ENCODE measurements at places on chromosomes 1 and 21.

- DNase-seq, result peak; percentile 51
These were observed 80.0 kb downstream of the NDUFS5 start for GRCh38 chr1:39105841-39106765.

DNA sequence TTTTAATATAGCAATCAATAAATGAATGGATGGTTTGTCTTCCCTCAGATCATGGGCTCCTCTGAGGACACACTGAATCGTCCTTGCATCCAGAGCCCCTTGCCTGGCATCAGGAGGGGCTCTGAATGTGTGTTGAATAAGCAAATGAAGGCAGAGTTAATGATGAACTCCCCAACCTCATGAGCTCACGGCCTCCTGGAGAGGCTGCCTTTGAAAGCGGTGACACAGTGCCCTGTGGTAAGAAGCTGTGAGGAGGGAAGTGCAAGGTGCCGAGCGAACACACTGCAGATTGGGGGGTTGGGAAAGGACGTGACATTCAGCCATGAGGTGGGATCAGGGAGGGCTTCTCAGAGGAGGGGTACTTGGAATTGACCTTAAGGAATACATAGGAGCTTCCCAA lies 3.2 kb upstream of the PARS2 start:
- DNase-seq, result no peak

- no peak for DNase-seq
These were observed 96.6 kb upstream of the HNRNPU start for GRCh38 chr1:244960904-244961303.

DNA sequence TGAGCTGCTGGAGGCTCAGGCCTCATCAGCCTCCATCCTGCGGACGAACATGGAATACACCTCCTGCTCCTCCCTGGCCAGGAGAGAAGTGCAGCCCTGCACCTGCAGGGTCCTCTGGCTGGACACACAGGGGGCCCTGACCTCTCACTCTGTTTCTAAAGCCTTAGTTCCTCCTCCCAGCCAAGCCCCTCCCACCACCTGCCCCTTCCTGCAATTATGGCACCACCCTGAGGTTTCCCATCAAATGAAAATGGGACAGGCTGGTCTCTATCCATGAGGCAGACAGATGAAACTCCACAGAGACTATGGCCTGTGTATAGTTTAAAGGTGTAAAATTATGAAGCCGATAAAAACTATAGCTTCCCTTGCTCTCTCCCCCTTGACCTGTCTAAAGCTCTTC lies 42.6 kb downstream of the CACNA1S start:
- no peak for DNase-seq

GRCh38 chr1:56686169-56686568 lies 41.1 kb downstream of the PRKAA2 start:
- peak; percentile 42 for DNase-seq

DNA sequence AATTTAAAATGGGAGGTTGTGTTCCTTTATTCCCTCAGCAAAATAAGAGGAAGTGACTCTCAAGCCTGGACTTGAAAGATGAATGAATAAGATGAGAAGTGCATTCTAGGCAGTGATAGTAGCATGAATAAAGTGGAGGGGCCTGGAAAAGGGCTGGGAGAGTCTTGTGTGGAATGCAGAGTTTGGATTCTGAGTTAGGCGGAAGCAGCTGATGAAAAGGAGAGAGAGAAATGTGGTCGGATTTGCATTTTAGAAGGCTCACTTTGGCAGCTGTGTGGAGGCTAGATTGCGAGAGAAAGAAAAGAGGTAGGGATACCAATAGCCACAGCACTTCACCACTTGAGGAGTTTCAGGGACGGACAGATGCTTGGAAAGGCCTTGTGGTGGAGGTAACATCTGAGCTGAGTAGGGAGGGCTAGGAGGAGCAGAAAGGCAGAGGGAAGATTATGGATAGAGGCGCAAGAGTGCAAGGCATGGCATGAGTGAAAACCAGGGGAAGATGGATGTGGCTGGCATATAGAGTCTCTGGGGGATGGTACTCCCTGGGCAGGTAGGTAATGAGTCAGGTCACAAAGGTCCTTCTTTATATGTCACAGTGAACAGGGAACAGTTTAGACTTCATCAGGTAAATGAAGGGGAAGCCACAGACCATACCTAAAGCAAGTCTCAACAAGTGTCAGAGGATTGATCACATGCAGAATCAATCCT lies 59.6 kb downstream of the ST3GAL3 start:
- DNase-seq, result no peak

DNA sequence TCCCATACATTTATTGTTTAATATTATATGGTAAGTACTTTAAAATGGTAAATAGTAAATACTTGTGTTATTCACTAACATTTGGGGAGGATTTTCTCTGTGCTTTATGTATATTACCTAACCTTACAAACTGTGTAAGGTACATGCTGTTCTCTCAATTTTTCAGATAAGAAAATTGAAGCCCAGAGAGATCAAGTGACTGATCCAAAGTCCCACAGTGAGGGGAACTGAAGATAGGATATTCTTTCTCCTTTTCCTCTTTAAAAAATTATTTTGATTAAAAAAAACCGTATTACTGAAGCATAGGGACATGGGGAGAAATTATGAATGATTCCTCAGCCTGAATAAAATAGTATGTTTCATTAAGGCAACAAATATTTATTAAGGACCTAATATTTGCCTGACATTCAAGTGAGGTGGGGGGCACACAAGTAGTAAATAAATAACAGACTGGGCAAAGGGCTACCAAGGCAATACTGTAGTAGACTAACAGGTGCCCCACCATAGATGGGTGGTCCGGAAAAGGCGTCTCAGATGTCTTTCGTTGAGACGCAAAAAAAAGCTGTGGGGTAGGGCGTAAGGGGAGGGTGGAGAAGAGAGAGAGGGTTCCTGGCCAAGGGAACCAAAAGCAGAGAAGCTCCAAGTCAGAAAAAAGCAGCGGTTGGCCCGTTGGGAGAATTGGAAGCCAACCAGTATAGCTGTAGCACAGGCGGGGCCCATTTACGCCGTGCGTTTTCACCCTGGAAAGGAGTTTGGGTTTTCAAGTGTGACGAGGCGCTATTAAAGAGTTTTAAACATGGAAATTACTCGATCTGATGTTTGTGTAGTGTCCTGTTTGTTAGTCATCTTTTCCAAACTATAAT lies 944 bp upstream of the AGO3 start:
- DNase-seq, result peak; percentile 60

DNA sequence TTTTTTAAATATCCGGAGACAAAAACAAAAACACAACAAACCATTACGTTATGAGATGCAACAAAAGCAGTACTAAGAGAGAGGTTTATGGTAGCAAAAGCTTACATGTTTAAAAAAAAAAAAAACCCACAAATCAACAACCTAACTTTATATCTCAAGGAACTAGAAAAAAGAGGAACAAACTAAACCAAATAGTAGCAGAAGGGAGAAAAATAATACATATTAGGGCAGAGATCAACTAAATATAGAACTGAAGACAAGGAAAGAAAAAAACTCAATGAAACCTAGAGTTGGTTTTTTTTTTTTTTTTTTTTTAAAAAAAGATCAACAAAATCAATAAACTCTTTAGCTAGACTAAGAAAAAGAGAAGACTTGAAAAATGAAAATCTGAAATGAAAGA lies 34.9 kb downstream of the ZNF644 start:
- no peak for DNase-seq

DNA sequence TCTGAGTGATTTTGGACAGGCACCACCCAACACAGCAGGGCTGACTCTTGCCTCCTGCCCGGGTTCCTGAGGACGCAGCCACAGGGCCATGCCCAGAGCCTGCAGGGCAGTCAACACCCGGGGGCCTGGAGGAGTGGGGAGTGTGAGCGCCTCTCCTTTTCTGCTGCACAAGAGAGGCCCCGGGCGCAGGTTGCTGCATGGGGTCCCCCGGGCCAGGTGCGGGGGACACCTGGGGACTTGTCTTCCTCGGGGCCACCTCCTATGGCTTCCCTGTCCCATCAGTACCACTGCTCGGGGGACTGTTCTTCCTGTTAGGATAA lies 6.9 kb upstream of the TTC34 start:
- no peak for DNase-seq

DNA sequence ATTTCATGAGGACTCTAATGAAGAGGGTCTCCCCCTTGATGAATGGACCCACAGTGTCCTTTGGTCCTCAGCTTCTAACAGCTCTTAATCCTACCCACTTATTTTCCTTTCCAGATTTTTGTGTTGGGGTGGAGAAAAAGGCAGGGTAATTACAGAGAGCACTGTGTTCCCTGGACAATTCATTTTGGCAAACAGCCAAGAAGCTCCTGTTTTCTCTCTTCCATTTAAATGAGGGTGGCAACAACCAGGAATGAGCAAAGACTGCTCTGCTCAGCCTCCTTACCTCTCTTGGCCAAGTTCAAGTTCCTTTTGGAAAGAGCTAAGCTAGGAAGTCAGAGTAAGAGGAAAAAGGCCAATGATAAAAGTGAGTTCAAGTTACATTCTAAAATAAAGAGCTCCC lies 11.9 kb downstream of the XKR8 start:
- peak; percentile 59 for DNase-seq

- DNase-seq, result no peak
These were observed 15.2 kb upstream of the GJB5 start for GRCh38 chr1:34739613-34740012.

- DNase-seq, result peak; percentile 53
These were observed 176.5 kb downstream of the C1orf21 start for GRCh38 chr1:184563308-184563707.

GRCh38 chr1:25134801-25135461 lies 97.4 kb downstream of the SYF2 start:
- DNase-seq, result no peak

DNA sequence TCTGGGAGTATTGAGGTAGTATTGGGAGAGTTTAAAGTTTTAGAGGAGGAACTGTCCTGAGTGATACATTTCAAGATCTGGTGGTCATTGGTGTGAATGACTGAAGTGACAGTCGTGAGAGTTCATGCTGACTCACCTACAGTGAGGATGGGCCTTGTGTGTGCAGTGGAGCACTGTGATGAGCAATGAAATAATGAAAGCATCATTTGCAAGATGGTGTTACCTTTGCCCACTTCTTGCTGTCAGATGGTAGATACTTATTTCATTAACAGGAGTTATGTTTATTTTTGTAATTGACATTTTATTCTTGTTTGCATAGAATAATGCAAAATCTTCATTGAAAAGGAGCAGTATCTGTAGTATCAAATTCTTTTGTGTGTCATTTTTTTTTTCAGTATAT lies 29.0 kb downstream of the POU2F1 start:
- DNase-seq, result peak; percentile 23

DNA sequence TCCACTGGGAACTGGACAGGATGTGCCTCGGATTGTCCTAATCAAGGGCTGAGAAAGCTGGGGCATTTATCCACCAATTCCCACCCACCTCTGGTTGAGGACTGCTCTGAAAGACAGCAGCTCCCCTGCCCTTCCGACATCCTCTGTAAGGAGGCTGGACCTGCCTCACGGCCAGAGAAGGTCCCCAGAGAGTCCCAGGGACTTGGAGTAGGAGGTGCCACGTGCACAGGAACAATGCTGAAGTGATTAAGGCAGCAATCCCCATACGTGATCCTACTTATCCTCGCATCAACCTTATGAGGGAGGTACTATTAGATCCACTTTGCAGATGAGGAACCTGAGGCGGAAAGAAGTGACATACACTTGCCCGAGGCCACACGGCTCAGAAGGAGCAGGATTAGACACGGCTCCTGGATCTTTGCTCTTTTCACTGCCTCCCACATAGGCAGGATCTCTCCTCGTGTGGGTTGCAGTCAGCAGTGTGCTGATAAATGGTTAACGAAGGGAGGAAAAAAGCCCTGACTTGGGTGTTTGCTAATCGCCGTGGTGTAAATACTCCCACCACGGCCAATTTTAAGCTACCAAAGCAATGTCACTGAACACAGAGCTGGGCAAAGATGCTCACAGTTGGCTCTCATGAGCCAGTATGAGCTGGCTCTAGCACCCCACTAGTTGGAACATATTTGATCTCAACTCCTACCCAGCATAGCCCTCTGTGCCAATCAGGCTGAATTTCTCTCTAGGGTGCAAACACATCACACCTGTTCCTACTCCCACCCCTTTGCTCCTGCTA lies 18.6 kb upstream of the LDLRAP1 start:
- DNase-seq, result peak; percentile 12

All from fibroblast of mammary gland (primary cell).